ENCODE measurements at places on chromosomes 5 and 9. TPM values are rescaled to one million over a fixed set of nuclear protein-coding genes. Genes with fewer than 3 reads are reported as not detected.

DNA sequence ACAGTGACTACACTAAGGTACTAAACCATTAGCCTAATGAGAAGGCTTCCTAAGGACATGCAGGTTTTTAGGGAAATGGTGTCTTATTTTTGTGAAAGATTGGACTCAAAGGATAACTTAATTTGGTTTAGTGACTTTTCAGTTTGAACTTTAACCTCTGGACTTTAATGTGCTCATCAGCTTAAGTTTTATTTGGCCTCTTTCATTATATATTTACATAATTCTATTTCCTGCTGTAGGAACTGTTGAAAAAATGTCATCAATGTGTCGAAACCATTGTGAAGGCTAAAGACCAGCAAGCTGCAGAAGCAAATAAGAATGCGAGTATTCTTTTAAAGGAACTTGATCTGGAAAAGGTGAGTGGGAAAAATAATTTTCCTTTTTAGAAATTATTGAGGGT, 34.3 kb upstream of the EIF4EBP3 start:
- no peak for DNase-seq

- peak; percentile 32 for DNase-seq
Observed at GRCh38 chr5:38845526-38846378, at the start of gene OSMR. Gene OSMR, plus strand, starts transcription at chr5:38846012. Its CDS starts 23,033 bp downstream, at chr5:38869045.

The FOXD4L4 gene
- total RNA-seq: 0.16 TPM

The ZNF483 gene
- 28.7 TPM for total RNA-seq

DNA sequence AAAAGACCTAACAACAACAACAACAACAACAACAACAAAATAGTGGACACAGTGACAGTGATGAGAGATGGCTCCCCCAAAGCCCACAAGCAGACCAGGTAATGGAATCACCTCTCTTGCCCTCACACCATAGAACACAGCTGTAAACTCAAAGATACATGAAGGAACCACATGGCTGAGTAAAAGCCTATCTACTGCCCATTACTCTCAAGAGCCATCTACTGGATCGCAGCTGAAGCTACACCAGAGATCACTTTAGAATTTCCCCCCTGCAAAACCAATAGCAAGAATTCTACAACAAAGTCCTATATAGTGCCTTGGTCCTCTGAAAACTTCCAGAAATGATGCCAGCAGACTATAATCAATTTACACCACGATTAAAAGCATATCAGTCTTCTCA, 1537.6 kb upstream of the CDH9 start:
- DNase-seq: no peak

- DNase-seq: no peak
Observed at GRCh38 chr5:125011419-125011818, 265.0 kb upstream of the ZNF608 start.

GRCh38 chr5:138978080-138978479, 102.9 kb upstream of the LRRTM2 start:
- no peak for DNase-seq

GRCh38 chr9:128006332-128006996, 25.7 kb upstream of the EEIG1 start:
- DNase-seq: no peak

DNA sequence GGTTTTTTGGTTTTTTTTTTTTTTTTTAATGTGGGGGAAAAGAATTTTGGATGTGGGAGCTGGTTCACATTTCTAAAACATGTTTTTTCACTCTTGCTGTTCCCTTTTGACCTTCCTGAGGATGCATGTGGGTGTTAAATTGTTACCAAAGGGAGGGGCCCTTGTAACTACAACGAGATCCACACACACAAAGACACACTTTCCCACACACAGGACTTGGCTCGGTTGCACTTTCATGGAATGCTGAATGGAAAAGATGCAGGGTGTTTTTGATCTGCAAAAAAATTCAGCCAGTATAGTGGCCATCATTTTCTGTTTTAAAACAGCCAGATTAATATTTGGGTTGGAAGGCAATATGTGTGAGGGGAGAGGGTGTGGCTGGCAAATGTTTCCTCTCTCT, 576.9 kb downstream of the EBF1 start:
- DNase-seq: no peak

The CATSPER3 gene
- 0.54 TPM for total RNA-seq

- no peak for DNase-seq
Observed at GRCh38 chr5:36666274-36666673, 59.9 kb downstream of the SLC1A3 start.

- peak; percentile 29 for DNase-seq
Observed at GRCh38 chr5:65722575-65723403, 784 bp downstream of the NLN start.

The DOCK2 gene
- 0.77 TPM for total RNA-seq

DNA sequence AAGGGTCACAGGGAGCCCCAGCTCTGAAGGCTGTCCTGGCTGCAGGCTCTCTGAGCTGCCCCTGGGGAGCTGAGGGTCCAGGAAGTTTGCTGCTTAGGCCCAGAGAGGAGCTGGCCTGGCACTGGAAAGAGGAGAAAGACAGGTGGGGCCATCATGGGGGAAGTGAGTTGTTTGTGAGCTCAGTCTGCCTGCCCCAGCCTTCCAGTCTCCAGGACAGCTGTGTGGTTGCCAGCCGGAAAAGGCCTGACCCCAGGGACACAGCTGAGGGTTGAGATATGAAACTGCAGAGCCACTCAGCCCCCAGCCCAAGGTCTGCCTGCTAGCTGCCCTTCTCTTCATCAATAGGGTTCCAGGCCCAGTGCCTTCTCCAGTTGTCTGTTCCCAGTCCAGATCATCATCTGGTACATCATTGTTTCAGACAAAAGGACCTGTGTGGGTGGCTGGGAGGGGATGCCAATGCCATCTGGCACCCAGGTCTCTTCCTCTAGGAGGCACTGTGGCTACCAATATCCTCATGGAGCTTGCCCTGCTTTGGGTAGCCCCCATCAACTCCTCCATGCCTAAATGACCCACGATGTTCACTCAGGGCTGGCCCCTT, 4.3 kb upstream of the DDX41 start:
- DNase-seq: no peak

The GRIN3A gene
- 0.35 TPM for total RNA-seq

DNA sequence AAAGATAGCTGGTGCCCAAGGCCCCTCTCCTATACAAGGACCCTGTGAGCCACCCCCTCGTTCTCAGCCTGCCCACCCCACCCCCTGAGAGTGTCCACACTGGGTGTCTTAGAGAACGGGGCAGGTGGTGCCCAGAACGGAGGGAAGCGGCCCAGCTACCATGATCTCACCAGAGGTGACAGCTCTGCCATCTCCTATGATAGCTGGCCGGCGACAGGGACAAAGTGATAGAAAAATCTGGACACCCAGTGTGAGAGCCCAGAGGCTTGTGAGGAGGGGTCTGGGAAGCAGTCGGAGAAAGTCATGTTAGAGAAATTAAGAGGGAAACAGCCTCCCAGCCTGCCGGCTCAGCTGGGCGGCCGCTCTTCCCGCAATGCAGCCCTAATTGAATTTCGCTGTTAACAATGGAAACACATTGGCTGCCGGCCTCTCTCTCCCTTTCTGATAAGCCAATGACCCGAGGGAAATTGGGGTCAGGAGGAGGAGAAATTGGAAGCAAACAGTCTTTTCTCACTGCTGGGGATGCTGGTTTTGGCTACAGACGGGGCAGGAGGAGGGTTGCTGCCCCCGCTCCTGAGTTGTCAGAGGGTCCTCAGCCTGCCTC, 32.3 kb downstream of the HK3 start:
- peak; percentile 50 for DNase-seq

DNA sequence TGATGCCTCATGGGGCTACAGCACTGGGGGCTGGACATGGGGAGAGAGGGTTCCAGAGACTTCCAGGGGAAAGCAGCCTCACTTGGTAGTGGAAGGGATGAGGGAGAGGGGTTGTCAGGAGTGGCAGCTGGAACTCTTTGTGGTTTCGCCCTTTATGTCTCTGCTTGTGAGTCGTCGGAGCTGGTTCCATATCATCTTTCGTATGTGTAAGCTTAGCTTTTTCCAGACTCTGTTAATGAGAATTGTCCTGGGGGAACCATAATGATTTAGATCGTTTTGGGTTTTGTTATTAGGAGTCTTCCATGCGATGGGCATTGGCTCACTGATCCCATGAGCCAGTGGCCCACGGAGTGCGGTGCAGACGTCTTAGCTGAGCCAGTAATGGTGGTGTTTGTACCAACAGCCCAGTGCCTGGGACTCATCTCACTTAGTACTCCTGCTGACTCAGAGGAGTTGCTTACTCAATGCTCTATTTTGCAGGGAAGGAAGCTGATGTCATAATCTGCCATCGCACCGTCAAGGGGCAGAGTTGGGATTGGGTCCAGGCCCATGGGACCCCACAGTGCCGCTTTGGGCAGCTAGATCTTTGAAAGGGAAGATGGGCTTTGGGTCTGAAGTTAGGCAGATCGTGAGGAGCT, 48.5 kb downstream of the NEK6 start:
- no peak for DNase-seq

GRCh38 chr5:31898036-31898632, 259.2 kb downstream of the PDZD2 start:
- DNase-seq: no peak

- DNase-seq: no peak
Observed at GRCh38 chr9:33137781-33138264, 29.3 kb downstream of the B4GALT1 start.

- DNase-seq: no peak
Observed at GRCh38 chr5:94445726-94446125, 172.7 kb downstream of the KIAA0825 start.

DNA sequence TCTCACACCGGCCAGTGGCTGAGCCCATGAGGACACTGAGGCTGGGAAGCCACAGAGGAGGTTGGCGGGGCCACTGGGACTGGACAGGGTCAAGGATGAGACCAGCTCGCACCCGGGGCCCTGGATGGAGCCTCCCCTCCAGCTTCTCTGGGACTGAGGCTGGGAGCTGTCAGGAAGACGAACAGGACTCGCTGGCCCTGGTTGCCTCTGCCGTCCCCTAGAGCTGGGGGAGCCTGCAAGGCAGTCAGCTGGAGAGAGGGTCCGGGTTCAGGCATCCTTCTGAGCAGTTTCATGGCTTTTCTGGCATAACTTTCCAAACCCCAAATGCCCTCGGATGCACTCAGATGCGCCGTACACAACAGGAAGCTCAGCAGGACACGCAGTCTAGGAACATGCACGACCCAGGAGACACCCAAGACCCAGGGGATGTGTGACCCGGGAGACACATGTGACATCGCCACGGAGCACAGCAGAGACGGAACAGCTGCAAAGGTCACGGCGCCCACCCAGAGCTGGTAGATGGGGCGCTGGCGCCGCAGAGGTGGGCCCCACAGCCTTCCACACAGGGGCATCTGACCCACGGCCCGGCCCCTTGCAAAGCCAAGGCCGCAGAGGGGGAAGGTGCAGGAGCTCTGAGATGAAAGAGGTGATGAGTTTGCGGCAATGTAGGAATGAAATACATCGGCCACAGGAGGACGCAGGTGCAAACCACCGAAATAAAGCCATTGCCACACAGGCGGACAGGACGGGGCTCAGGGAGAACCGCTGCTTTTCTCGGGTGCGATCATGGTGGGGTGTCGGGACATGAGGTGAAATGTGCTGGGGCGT, 17.1 kb downstream of the TPPP start:
- DNase-seq: no peak

DNA sequence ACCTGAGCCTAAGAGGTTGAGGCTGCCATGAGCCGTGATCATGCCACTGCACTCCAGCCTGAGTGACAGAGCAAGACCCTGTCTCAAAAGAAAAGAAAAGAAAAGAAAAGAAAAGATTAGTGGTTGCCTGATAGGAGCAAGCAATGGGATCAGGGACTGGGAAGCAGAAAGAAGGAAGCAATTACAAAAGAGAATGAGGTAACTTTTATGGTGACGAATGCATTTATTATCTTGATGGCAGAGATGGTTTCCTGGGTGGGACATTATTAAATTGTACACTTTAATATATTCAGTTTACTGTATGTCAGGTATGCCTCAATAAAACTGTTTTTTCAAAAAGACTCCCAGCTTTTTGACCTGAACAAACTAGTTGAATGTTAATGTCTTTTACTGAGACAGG, 7.5 kb upstream of the PFDN1 start:
- no peak for DNase-seq

GRCh38 chr5:39131210-39132127, 57.3 kb upstream of the RICTOR start:
- no peak for DNase-seq

- no peak for DNase-seq
Observed at GRCh38 chr5:128236334-128236733, 152.8 kb downstream of the SLC12A2 start.

- peak; percentile 51 for DNase-seq
Observed at GRCh38 chr9:107637421-107638420, 148.2 kb upstream of the KLF4 start.

The ECSCR gene
- not detected for total RNA-seq

GRCh38 chr9:81886665-81887064, 41.6 kb upstream of the SPATA31D4 start:
- DNase-seq: no peak

GRCh38 chr9:130180516-130180915, 8.3 kb downstream of the NCS1 start:
- DNase-seq: no peak

DNA sequence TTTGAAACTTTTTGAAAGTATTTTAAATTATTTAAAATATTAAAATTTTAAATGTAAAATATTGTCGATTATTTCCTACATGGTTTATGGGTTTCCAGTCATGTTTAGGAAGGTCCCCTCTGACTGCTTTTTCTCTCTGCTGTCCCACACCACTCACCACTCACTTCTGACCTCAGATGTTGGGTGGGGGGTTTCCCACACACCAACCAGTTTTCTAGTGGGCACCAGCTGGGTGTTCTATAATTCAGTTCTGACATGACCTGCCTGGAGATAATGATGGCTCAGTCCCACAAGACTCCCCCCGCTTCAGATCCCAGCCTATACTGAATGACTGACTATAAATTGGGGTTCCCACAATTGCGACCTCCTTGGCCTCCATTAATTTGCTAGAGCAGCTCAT, 310.4 kb downstream of the GADD45G start:
- DNase-seq: no peak

The LRRC70 gene
- total RNA-seq: 0.19 TPM

- DNase-seq: no peak
Observed at GRCh38 chr9:7984203-7984602, 184.6 kb upstream of the DMAC1 start.

The RALGPS1 gene
- 11.7 TPM for total RNA-seq

The APC gene
- 48.4 TPM for total RNA-seq

The PCDHGC4 gene
- 15.9 TPM for total RNA-seq

GRCh38 chr5:132293066-132293991, 865 bp upstream of the SLC22A4 start:
- DNase-seq: peak; percentile 72

GRCh38 chr5:89421035-89421434, 538.1 kb upstream of the MEF2C start:
- DNase-seq: no peak

- DNase-seq: no peak
Observed at GRCh38 chr5:15737871-15738664, 238.1 kb downstream of the FBXL7 start.

- DNase-seq: no peak
Observed at GRCh38 chr9:27519466-27520465, 4.3 kb upstream of the IFNK start.

The PCDHA1 gene
- total RNA-seq: 0.07 TPM

GRCh38 chr9:84670138-84671041, 861 bp downstream of the NTRK2 start:
- peak; percentile 25 for DNase-seq

The BHMT2 gene
- not detected for total RNA-seq

- DNase-seq: no peak
Observed at GRCh38 chr5:127311781-127312525, 21.4 kb downstream of the MEGF10 start.

The NR6A1 gene
- total RNA-seq: 63.7 TPM

All from neural crest cell (in vitro differentiated cells).